ENCODE measurements at places on chromosomes 1 and 21. TPM values are rescaled to one million over a fixed set of nuclear protein-coding genes. Genes with fewer than 3 reads are reported as not detected.
A peak's percentile ranks its signal among the peaks of the same experiment; 100 is the strongest.

GRCh38 chr1:172616195-172616594 is 42.7 kb upstream of the FASLG start:
- no peak for DNase-seq
- no peaks in the 10 kb centered on the region for H3K4me1 ChIP-seq
- no peak overlapping the region for H3K27ac ChIP-seq
- peaks cover 23% of the 10 kb centered on the region for H3K36me3 ChIP-seq
- H3K27me3 ChIP-seq: peaks cover 2% of the 10 kb centered on the region

DNA sequence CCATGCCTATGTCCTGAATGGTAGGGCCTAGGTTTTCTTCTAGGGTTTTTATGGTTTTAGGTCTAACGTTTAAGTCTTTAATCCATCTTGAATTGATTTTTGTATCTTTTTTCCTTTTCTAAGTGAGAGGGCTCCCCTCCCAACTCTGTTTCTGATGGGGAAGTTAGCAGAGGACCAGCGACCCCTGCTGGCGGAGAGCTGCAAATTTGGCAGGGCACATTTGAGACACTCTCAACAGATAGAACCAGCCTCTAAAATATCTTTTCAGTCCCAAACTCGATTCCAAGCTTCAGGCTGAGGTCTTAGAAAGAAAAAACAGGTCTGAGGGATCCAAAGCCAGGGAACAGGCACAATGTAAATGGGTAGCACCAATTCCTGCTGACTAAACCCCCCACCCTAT is 32.5 kb downstream of the LRRC3 start:
- DNase-seq: peak; percentile 84
- H3K27me3 ChIP-seq: peaks cover 10% of the 10 kb centered on the region
- H3K4me1 ChIP-seq: peaks cover 2% of the 10 kb centered on the region

DNA sequence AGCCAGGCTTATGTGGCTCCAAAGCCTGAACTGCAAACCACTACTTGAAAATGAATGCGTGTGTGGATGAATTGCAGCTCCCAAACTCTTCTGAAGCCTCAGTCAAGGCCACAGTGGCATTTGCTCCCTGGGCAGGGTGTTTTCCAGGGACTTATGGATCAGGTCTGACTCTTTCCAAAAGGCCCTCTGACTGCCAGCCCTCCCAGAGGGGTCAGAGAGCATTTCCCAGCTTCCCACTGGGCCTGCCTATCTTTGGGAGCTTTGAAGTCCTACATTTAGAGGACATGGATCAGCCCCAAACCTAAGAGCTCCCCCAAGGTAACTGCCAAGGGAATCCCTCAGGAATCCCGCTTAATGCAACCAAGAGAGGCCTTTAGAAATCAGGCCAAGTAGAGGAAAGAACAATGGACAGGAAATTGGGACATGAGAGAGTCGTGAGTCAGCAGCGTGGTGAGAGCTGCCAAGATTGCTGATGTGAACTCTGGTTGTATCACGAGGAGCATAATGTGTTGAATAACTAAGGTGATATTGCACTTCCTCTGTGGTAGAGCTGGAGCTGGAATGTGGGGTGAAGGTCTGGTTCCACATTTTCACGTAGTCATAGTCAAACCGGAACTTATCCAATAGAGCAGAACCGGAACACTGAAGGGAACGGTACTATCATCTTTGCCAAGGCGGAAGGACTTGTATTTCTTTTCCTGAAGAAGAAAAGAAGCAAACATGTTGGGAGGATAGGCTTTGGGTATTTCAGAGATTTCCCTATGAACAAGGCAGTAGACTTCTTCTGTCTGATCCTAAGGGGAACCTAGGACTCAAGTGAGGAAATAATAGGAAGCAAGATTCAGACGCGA is 99.4 kb upstream of the JUN start:
- no peaks in the 10 kb centered on the region for H3K27me3 ChIP-seq
- peaks cover 1% of the 10 kb centered on the region for H3K36me3 ChIP-seq
- H3K4me3 ChIP-seq: no peak overlapping the region
- H3K27ac ChIP-seq: no peak overlapping the region
- H3K4me1 ChIP-seq: peaks cover 28% of the 10 kb centered on the region
- DNase-seq: peak; percentile 53

ZNF695 gene
- 0.95 TPM for total RNA-seq

DNA sequence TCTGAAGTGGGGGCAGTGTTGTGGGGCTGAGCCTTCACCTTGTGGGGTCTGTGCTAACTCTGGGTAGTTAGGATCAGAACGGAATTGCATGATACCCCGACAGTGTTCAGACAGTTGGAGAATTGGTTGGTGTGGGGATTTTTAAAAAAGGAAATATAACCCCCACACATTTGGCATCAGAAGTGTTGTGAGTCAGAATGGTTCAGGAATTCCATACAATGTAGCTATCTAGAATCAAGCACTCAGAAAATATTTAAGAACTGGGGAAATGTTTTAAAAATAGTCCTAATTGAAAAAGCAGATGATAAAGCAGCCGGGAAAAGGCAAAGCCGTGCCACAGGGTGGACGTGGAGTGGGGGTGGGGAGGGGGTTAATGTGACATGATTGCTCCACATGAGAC is 6.5 kb upstream of the S100A7 start:
- H3K4me1 ChIP-seq: peaks cover 3% of the 10 kb centered on the region
- H3K36me3 ChIP-seq: no peaks in the 10 kb centered on the region
- H3K4me3 ChIP-seq: no peak overlapping the region
- no peak overlapping the region for H3K27ac ChIP-seq

- H3K27me3 ChIP-seq: peaks cover 11% of the 10 kb centered on the region
- no peaks in the 10 kb centered on the region for H3K4me1 ChIP-seq
- no peak overlapping the region for H3K4me3 ChIP-seq
- no peak overlapping the region for H3K27ac ChIP-seq
Measured at GRCh38 chr1:15192916-15193550, 39.5 kb downstream of the TMEM51 start.

DNA sequence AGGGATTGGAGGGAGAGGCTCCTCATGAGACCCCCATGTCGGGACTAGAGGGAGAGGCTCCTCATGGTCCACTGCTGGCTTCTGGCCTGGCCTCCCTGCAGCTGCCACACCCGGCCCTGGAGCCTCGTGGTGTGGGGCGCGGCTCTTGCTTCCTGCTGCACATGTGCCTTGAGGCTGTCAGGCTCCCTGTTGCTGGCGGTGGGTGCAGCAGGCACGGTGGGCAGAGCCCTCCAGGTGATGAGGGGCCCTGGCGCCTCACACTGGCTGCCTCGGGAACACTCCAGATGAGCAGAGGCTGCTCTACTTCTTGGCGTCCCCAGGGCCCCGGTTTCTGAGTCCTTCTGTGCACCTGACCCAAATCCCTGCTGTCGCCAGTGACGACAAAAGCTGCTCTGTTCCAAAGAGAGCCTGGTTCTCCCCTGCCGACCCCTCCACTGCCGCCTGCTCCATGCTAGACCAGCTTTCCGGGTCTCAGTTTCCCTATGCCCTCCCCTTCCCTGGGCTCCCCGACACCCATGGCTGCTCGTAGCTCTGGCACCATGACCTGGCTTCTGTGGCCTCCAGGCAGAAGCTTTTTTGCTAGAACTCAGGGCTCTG is 9.7 kb upstream of the ATAD3B start:
- H3K4me1 ChIP-seq: no peaks in the 10 kb centered on the region
- H3K36me3 ChIP-seq: no peaks in the 10 kb centered on the region
- no peak for DNase-seq
- no peaks in the 10 kb centered on the region for H3K27me3 ChIP-seq
- H3K27ac ChIP-seq: no peak overlapping the region

CFHR2 gene
- total RNA-seq: 0.37 TPM

DNA sequence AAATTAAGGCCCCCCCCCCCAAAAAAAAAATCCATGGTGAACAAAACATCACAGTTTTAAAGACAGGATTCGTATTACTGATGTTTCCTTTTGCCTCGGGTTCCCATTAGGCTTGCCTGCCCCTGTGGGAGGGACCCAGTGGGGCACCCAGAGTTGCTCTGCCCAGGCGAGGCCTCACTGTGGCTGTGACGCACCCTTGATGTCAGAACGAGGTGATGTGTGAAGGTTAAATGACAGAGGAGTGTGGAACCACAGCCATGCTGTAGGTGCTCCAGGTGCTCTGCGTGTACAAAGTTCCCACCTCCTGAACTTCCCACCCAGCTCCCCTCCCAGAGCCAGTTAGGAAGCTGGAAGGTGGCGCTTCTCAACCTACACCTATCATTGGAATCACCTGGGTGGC is 37.9 kb downstream of the GRHL3 start:
- H3K4me3 ChIP-seq: no peak overlapping the region
- no peak for DNase-seq
- peaks cover 4% of the 10 kb centered on the region for H3K36me3 ChIP-seq
- no peak overlapping the region for H3K27ac ChIP-seq
- no peaks in the 10 kb centered on the region for H3K27me3 ChIP-seq
- peaks cover 13% of the 10 kb centered on the region for H3K4me1 ChIP-seq

DNA sequence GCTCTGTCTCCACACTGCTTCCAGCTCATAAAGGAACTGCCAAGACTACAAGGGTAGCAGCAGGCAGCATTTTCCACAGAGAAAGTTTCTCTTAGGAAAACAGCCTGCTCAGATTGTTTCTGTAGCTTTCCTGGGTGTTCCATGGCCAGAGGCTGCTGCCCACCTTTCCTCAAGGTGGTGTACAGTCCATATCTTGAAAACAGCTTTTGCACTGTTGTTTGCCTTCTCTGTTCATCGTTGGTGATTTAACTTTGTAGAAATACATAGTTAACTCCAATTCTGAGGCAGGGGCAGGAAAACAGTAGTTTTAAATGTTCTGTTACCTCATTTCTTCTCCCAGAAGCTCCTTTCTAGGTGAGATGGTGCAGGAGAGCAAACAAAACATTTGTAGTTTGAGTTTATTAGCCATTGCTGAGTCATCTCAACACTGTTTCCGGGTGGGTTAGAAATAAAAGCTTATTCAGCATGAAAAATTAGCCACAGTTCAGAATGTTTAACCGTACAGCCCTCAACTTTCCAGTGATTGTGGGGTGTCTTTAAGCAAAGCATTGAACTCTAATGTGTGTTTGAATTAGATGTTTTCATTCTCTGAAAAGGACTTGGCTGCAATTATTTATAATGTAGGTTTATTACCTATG is 41.7 kb downstream of the DIP2A start:
- H3K4me3 ChIP-seq: no peak overlapping the region
- peak overlapping the region; percentile 53 for H3K27ac ChIP-seq

WNT9A gene
- total RNA-seq: not detected

CFHR5 gene
- not detected for total RNA-seq

- no peaks in the 10 kb centered on the region for H3K27me3 ChIP-seq
- H3K4me1 ChIP-seq: peaks cover 12% of the 10 kb centered on the region
- H3K36me3 ChIP-seq: peaks cover 82% of the 10 kb centered on the region
- H3K27ac ChIP-seq: peak overlapping the region; percentile 14
- DNase-seq: no peak
Measured at GRCh38 chr1:67372136-67372535, 58.1 kb downstream of the SERBP1 start.

UBL4B gene
- not detected for total RNA-seq

GRCh38 chr1:4986306-4986705 is 331.9 kb downstream of the AJAP1 start:
- no peaks in the 10 kb centered on the region for H3K36me3 ChIP-seq
- no peak overlapping the region for H3K27ac ChIP-seq
- H3K27me3 ChIP-seq: no peaks in the 10 kb centered on the region
- DNase-seq: no peak
- H3K4me1 ChIP-seq: no peaks in the 10 kb centered on the region

GRCh38 chr1:178024504-178024903 is 54.6 kb upstream of the SEC16B start:
- no peaks in the 10 kb centered on the region for H3K27me3 ChIP-seq
- no peaks in the 10 kb centered on the region for H3K4me1 ChIP-seq
- no peak overlapping the region for H3K27ac ChIP-seq
- DNase-seq: no peak
- no peaks in the 10 kb centered on the region for H3K36me3 ChIP-seq

DNA sequence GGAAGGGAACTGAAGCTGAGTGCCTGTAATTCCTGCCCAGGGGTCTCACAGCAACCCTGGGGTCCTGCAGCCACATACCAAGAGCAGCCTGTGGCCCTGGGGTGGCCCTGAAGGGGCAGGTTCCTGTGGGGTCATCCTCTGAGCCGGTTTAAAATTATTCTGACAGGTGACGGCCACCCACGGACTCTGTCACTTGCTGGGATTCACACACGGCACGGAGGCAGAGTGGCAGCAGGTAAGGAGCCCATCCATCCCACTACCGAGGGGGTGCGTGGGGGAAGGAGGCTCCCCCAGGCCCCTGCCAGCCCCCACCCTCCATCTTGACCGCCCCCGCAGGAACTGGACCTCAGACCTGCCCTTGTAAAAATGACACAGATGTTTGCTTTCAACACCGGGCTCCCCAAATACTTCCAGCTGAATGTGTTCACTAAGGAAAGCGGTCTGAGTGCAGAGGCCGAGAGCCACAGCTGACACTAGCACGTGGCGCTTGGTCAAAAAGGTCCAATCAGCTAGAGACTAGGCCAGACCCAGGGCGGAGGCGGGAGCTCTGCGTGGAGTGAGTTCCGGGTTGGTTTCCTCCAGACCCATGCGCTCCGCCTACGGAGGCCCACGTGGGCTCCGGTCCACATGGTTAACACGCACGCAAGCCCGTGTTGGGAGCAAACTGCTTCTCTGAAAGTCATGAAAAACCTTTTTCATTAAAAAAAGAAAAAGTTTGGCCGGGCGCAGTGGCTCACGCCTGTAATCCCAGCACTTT is 10.0 kb downstream of the YBEY start:
- DNase-seq: peak; percentile 89
- H3K4me1 ChIP-seq: peaks cover 17% of the 10 kb centered on the region
- H3K4me3 ChIP-seq: peak overlapping the region; percentile 63
- H3K36me3 ChIP-seq: peaks cover 33% of the 10 kb centered on the region
- no peaks in the 10 kb centered on the region for H3K27me3 ChIP-seq

DNA sequence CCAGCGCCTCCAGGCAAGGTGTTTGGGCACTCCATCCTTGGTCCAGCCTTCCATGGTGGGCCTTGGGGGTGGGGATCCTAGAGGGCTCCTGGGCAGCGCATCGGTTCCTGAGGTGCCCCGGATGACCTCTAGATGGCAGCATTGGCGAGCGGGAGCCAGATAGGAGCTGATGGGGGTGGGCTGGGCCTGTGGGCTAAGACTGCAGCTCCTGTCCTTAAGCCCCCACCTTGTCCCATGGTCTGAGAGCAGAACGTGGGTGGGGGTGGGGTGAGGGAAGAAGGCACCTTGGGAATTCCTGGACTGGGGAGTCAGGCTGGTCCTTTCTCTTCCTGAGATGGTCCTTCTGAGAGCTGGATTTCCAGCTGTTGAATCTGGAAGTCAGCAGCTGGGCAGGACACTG is 93.4 kb upstream of the CSF3R start:
- H3K36me3 ChIP-seq: no peaks in the 10 kb centered on the region
- H3K4me3 ChIP-seq: no peak overlapping the region
- peak; percentile 79 for DNase-seq
- no peak overlapping the region for H3K27ac ChIP-seq

GRCh38 chr21:39088831-39089380 is 94.3 kb downstream of the PSMG1 start:
- no peak overlapping the region for H3K27ac ChIP-seq
- H3K27me3 ChIP-seq: no peaks in the 10 kb centered on the region
- H3K4me1 ChIP-seq: peaks cover 2% of the 10 kb centered on the region

DNA sequence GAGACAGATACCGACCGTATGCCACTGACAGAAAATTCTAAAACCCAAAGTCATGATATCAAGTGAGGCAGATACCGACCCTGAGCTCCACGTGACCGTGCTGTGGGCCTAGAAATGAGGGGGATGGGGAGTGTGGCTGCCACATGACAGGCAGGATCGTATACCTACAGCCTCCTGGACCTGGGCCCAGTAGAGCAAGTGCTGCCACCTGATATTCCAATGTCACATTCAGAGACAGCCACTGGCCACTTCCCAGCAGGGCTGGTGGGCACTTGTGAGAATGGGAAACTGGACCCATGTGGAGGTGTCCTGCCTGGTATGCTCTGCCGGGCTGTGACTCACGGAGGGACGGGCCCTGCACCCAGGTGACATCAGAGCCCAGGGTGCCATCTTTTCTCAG is 44.6 kb upstream of the CLDN14 start:
- H3K4me1 ChIP-seq: no peaks in the 10 kb centered on the region
- no peak overlapping the region for H3K4me3 ChIP-seq
- H3K36me3 ChIP-seq: no peaks in the 10 kb centered on the region
- H3K27me3 ChIP-seq: peaks cover 2% of the 10 kb centered on the region
- DNase-seq: no peak
- no peak overlapping the region for H3K27ac ChIP-seq
